Kidney tubule cell (primary cell): ENCODE measurements at places on chromosomes 13 and 19.

DNA sequence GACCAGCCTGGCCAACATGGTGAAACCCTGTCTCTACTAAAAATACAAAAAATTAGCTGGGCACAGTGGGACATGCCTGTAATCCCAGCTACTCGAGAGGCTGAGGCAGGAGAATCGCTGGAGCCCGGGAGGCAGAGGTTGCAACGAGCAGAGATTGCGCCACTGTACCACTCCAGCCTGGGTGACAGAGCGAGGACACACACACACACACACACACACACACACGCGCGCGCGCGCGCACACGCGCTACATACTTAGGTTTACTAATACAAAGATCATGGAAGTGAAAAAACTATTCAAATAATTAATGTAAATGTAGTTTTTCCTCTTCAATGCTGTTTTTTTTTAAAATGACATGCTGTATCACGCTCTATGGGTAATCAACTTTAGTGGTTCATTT lies 58.5 kb upstream of the ZDHHC20 start:
- DNase-seq: no peak

- DNase-seq: no peak
Observed at GRCh38 chr19:17949956-17950309, 17.0 kb upstream of the KCNN1 start.

DNA sequence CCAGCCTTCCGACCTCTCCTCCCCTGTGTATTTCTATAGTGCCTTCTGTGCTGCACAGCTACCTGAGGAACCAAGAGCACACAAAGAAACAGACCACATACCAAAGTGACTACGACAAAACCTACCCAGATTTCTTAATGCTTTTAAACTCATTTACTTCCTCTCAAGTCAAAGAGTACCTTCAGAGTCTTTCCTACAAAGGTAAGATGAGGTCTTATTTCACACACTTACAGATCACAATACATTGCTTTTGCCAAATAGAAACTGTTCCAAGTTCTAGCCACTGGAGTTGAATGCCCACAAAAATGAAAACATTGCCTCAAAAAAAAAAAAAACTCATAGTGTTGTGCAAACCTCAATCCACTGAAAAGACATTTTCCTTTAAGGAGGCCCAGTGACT lies 36.4 kb downstream of the TEX26 start:
- DNase-seq: no peak

GRCh38 chr19:53431399-53432087 lies at the start of gene ZNF761:
ZNF761 (plus strand) TSS chr19:53431984; CDS start chr19:53447269, 15,285 bp downstream.
- peak; percentile 97 for DNase-seq

DNA sequence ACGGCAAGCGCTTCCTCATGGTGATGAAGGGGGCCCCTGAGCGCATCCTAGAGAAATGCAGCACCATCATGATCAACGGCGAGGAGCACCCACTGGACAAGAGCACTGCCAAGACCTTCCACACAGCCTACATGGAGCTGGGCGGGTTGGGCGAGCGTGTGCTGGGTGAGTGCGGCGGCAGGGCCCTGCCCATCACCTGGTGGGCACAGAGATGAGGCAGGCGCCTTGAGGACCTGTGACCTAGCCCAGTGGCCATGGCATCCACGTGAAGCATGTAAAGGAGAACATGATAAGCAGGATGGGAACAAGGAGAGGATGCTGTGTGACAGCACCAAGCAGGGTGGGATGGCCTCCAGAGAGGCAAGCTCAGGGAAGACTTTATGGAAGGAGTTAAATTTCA lies 18.5 kb downstream of the ATP12A start:
- no peak for DNase-seq

DNA sequence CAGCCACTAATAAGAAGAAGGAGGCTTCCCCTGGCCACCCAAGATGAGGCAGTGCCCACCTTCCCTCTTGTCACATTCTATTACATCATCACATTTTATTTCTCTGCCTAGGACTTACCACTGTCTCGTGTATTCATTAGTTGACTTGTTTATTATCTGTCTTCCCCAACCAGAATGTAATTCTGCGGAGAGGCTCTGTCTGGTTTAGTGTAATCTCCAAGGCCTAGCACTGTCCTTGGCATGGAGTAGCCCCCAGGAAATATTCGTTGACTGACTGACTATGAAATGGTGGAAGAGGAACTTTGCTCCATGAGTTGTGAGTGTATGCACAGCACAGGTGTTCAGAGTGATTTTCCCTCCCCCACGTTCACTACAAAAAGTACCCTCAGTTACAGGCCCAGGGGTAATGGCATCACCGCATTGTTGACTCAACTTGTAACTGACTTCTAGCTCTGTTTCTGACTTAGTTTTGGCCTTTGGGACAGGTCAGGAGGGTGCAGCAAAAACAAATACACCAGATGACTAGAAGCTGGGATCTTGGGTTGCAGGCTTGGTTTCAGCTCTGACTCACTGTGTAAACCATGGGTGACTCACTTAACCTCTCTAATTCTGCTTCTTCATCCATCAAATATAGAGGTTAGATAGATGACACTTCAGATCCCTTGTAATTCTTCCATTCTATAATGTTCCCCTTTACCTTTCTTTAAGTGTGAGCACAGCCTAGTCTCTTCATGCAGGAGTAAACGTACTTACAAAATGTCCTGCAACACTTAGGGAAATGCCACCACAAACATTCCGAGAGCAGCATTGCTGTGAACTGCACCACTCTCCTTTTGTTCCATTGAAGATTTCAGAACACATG lies 229.7 kb downstream of the KCNRG start:
- DNase-seq: peak; percentile 96

- DNase-seq: peak; percentile 67
Observed at GRCh38 chr19:41951686-41952172, 7.4 kb downstream of the RABAC1 start.

- peak; percentile 79 for DNase-seq
Observed at GRCh38 chr19:1261798-1262622, 7.1 kb upstream of the CIRBP start.

GRCh38 chr19:15260939-15261338 lies 28.7 kb upstream of the EPHX3 start:
- no peak for DNase-seq

GRCh38 chr13:113646376-113646775 lies 11.6 kb downstream of the ATP4B start:
- no peak for DNase-seq

- DNase-seq: no peak
Observed at GRCh38 chr13:94602467-94602866, 810 bp downstream of the GPR180 start.

DNA sequence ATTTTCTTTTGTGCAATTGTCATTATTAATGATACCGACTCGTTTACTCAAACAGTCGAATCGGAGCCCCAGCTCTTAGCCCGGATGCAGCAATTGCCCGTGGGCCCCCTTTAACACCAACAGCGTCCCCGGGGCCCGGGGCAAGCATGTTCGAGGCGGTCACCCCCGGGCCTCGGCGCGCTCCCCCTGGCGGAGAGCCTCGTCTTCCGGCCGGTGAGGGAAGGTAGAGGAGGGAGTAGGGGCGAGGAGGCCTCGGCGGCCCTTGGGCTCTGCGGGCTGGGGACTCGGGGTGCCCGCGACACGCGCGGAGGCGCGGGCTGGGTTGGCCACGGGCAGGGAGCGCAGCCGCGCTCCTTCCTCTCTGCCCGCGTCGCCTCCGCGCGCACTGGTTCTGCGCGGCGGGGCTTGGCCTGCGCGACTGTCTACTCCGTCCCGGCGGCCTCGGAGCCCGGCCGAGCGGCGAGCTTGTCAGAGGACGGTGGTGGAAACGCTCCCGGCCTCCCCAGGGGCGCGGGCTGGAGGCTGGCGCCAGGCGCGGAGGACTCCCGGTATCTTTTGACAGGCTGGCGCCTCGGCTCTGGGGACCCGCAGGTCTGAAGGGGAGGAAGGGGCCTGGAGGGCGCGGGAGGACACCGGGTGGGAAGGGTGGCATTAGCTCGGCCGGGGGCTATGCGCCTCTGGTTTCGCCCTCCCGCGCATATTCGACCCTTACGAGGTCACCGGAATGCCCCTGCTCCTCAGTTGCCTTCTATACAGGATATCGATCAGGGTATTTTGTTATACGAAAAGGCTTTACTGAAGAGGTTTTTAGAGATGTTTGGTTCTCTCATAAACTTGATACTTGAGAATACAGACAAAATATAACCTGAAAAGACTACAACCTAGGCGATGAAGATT lies 1.5 kb downstream of the BIVM start:
- DNase-seq: peak; percentile 85

GRCh38 chr13:100124265-100124664 lies 35.4 kb downstream of the PCCA start:
- DNase-seq: no peak

GRCh38 chr13:111900390-111901131 lies 166.4 kb upstream of the SOX1 start:
- no peak for DNase-seq

DNA sequence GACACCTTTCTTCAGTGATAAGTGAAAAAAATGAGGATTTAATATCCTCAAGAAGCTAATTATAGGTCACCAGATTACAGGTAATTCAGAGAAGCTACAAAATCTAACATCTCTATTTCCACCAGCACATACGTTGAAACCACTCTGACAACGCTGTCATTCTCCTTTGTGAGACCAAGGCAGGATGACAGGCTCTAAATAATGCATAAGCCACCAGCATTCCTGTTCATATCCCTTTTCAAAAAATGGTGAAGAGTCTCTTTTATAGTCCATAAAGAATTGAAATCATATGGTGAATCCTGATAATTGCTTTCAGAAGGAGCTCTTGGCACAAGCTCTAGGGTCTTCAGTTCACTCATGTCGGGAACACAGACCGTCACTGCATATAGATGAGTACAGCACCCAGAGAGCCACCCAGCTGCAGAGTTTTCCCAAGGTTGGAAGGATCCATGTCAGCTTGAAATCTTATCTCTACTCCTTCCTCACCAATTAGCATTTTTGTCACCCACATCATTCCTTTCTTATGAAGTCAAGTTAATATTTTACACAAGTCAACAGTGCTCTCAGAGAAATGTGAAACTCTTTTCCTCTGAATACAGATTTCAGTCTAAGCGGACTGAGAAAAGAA lies 431.4 kb downstream of the TBC1D4 start:
- peak; percentile 87 for DNase-seq

GRCh38 chr19:45324349-45324907 lies 1.8 kb upstream of the CKM start:
- no peak for DNase-seq
